ENCODE measurements at places on chromosomes 1 and 21. TPM values are rescaled to one million over a fixed set of nuclear protein-coding genes. Genes with fewer than 3 reads are reported as not detected.
A peak's percentile ranks its signal among the peaks of the same experiment; 100 is the strongest.

DNA sequence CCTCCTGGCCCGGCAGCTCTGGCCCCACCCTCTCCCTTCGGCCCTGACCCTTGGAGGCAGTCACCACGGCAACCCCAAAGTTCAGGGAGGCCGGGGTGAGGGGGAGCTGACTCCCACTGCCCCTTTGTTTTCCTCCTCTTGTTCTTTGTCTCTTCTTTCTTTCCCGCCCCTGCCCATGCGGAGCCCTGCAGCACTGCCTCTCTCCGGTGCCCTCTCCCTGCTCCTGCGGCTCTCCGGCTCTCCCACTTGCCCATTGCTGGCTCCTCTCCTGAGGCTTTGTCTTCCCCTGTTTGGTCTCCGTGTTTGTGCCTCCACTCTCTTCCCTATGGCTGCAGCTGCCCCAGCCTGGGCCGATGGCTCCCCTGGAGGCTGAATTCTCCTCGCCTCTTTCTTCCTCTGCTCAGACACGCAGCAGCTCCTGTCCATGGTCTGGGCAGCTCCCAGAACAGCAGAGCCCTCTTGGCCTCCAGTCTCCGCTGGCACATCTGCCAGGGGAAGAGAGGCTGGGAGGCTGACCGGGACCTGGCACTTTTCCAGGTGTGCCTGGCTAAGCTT lies 5.8 kb downstream of the CELSR2 start:
- H3K4me3 ChIP-seq: no peak overlapping the region
- H3K36me3 ChIP-seq: peaks cover 6% of the 10 kb centered on the region
- no peak for DNase-seq
- H3K27me3 ChIP-seq: no peaks in the 10 kb centered on the region
- H3K27ac ChIP-seq: peak overlapping the region; percentile 94

DNA sequence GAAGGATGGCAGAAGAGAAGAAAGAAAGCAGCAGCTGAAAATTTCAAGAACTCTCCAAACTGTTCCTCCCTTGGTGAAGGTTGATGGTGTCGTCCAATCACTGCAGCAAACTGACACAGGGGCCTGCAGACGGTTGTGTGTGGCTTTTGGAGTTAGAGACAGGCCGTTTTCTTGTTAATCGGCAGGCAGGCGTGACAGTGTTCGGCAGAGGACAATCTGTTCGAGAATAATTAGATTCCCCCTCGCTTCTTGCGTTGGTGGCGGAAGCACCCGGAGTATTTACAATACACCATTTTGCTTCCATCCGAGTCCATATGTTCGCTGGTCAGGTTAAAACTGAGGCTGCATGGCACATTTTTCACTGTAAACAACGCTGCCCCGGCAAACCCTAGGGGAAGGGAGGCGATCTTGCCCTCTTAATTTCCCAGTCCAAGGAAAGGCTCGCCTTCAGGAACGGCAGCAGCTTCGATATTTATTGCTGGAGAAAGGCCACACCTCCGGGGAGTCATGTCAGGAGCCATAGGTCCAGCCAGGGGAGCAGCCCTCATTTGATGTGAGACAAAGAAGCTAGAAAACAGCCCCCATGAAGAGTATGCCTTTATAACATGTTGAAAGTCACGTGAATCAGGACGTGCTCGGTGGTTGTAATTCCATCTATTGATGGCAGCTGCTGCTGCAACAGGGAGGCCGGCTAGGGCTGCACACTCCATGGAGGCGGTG lies 360.1 kb downstream of the SMYD3 start:
- H3K4me1 ChIP-seq: no peaks in the 10 kb centered on the region
- no peak overlapping the region for H3K27ac ChIP-seq
- H3K4me3 ChIP-seq: no peak overlapping the region
- no peak for DNase-seq
- no peaks in the 10 kb centered on the region for H3K36me3 ChIP-seq
- H3K27me3 ChIP-seq: no peaks in the 10 kb centered on the region

DNA sequence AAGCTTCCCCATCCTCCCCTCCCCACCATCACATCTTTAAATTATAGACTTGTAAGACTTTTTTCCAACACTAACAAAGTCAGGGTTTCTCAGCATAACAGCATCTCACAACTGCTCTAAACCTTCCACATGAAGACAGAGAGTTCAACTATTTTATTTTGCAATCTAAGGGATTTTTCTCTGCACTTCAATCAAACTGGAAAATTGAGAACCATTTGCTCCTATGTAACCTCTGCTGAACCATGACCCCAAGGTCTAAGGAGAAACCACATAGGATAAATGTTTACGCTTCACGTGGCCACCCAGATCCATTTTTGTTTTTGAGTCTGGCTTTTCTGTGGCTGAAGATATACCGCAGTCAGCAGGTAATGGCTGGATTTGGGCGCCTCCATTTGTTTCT lies 13.2 kb downstream of the ERRFI1 start:
- DNase-seq: no peak
- H3K4me1 ChIP-seq: no peaks in the 10 kb centered on the region
- peaks cover 29% of the 10 kb centered on the region for H3K36me3 ChIP-seq
- H3K27ac ChIP-seq: no peak overlapping the region
- H3K27me3 ChIP-seq: no peaks in the 10 kb centered on the region

Gene CTPS1
- total RNA-seq: 15.4 TPM

Data from right atrium auricular region (tissue), 2 donors.